CD4-positive, alpha-beta T cell (primary cell): ENCODE measurements at places on chromosomes 6 and 20. TPM values are rescaled to one million over a fixed set of nuclear protein-coding genes. Genes with fewer than 3 reads are reported as not detected.

DNA sequence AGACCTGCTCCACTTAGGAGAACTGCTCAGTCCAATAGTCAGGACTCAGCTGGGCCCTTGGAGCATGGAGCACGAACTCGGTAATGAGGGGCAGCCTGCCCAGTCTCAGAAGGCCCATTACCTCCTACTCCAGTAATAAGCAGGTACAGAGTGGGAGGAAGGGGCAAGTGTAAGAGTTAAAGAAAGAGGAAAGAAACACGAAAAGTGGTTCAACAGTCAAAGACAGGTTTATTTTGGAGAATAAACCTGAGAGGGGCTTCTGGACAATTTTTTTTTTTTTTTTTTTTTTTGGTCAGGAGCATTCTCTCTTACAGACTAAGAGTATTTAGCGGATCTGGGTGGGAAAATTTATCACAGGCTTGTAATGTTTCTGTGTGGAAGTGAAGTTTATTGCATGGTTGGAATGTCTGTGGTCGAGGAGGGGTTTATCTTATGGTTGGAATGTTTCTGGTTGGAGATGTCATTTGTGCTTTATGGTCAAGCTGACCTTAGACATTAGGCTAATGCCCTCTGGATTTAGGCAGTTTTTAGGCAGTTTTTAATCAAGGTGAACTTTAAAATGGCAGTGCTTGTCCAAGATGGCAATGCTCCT is 340.1 kb downstream of the BCKDHB start:
- no peaks in the 10 kb centered on the region for H3K27me3 ChIP-seq
- H3K4me1 ChIP-seq, result no peaks in the 10 kb centered on the region
- no peak overlapping the region for H3K27ac ChIP-seq
- no peak overlapping the region for H3K4me3 ChIP-seq

DNA sequence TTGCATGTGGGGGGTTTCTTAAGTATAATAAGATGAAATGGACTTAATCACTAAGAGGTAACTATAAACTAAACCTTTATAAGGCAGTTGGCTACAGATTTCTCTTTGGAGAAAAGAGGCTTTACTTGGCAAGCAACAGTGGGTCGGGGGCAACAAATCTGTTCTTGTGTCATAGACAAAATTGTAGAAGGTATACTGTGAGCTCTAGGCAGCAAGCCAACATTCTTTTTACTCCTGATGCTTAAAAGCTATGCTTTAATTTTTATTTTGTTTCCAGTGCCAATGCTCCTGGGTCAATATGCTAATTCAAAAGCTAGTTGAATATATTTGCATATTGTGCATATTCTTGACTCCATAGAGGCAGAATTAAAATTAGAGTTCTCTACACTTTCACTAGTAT is 495.4 kb downstream of the BTBD3 start:
- DNase-seq, result no peak
- H3K27me3 ChIP-seq, result no peaks in the 10 kb centered on the region
- H3K36me3 ChIP-seq, result no peaks in the 10 kb centered on the region
- no peaks in the 10 kb centered on the region for H3K4me1 ChIP-seq
- no peak overlapping the region for H3K27ac ChIP-seq

The SLX4IP gene
- total RNA-seq, result 1.8 TPM

GRCh38 chr6:2658788-2659187 is 91.9 kb downstream of the MYLK4 start:
- no peaks in the 10 kb centered on the region for H3K27me3 ChIP-seq
- H3K4me3 ChIP-seq, result no peak overlapping the region
- DNase-seq, result no peak
- no peaks in the 10 kb centered on the region for H3K36me3 ChIP-seq
- no peaks in the 10 kb centered on the region for H3K4me1 ChIP-seq

DNA sequence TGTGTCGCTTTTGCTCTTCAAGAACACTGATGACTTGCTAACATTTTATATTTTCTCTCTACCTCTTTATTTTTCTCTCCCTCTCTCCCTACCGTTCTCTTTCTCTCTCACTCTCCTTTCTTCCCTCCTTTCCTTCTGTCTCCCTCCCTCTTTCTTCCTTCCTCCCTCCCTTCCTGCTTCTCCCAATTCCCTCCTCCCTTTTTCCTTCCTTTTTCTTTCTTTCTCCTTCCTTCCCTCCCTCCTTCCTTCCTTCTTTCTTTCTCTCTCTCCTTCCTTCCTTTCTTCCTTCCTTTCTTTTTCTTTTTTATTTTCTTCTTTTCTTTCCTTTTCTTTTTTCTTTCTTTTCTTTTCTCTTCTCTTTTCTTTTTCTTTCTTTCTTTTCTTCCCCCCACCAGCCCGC is 1066.1 kb downstream of the KIF16B start:
- H3K4me1 ChIP-seq, result no peaks in the 10 kb centered on the region
- no peaks in the 10 kb centered on the region for H3K27me3 ChIP-seq
- H3K4me3 ChIP-seq, result no peak overlapping the region
- DNase-seq, result no peak
- no peaks in the 10 kb centered on the region for H3K36me3 ChIP-seq
- H3K27ac ChIP-seq, result no peak overlapping the region

The SLC18B1 gene
- total RNA-seq, result 8.5 TPM

The DPM1 gene
- total RNA-seq, result 44.5 TPM

DNA sequence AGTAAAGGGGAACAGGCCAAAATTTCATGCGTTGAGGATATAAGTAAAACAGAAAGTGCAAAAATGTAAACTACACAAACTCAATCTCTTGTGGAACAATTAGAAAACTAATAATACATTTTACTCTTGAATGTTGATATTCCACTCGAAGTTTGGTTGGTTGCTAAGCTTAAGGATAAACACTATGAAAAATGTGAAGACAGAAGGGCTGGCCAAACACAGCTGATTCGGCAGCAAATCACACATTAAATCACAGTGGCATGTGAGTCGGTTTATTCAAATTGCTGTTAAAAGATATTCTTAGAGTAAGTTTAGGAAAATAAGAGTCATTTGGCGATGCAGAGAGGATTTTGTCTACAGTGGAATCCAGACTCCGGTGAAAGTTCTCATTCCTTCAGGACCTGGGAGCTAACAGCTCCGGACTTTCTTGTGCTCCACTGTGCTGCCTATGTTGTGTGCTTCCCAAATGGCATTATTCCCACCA is 1.4 kb upstream of the EPM2A start:
- H3K4me3 ChIP-seq, result no peak overlapping the region
- H3K36me3 ChIP-seq, result no peaks in the 10 kb centered on the region
- H3K4me1 ChIP-seq, result no peaks in the 10 kb centered on the region
- H3K27me3 ChIP-seq, result no peaks in the 10 kb centered on the region
- H3K27ac ChIP-seq, result no peak overlapping the region

- DNase-seq, result no peak
- peaks cover 11% of the 10 kb centered on the region for H3K36me3 ChIP-seq
- no peak overlapping the region for H3K27ac ChIP-seq
Observed at GRCh38 chr6:143139239-143139784, 78.6 kb downstream of the AIG1 start.

- no peaks in the 10 kb centered on the region for H3K27me3 ChIP-seq
- no peak overlapping the region for H3K4me3 ChIP-seq
- H3K4me1 ChIP-seq, result peaks cover 6% of the 10 kb centered on the region
- no peak overlapping the region for H3K27ac ChIP-seq
- no peak for DNase-seq
Observed at GRCh38 chr6:111583986-111584385, 21.7 kb downstream of the TRAF3IP2 start.

DNA sequence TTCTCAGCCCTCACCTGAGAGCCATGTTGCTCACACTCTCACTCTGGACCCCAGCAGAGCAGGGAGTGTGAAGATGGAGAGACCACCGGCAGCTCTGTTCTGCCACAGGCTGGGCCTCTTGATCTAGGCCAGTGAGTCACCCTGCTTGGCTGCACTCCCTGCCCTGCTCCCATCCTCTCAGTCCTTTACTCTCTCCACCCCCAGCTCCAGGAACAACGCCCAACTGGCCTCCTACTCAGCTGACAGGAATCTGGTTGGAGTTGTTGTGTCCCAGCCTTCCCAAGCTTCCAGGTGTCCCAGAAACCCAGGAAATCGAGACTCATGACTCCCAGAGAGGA is at the start of gene PSORS1C1:
Gene PSORS1C1 (plus strand): TSS at position 260 of the 338 bp plus-strand sequence. CDS start 14,833 bp downstream, outside the sequence.
- H3K27me3 ChIP-seq, result no peaks in the 10 kb centered on the region
- no peak within 1 kb of the TSS for H3K27ac ChIP-seq
- no peak for DNase-seq
- no peaks in the 10 kb centered on the region for H3K36me3 ChIP-seq
- H3K4me1 ChIP-seq, result peaks cover 9% of the 10 kb centered on the region

DNA sequence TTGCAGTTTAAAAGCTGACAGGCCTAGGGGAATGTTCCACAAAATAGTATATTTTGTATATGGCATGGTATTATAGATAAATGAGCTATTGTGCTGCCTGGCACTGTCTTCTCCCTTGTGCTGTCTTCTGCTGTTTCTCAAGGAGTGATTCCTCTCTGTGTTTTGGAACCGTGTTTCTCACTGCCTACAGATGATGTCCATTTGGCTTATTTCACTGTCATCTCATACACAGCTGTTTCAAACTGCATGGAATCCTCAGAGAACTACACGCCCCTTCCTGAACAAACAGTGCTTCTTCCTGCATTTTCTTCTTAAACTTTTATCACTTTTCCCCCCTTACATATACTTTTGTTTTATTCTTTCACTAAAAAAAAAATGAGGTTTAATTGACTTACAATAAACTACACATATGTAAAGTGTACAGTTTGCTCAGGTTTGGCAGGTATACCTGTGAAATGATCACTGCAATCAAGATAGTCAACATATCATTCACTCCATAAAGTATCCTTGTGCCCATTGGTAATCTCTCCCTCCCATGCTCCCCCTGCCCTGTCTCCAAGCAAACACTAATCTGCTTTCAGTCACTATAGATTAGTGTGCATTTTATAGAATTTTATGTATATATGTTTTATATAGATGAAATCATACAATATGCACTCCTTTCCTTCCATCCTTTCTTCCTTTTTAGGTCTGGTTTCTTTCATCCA is 43.0 kb downstream of the CBFA2T2 start:
- peaks cover 3% of the 10 kb centered on the region for H3K4me1 ChIP-seq
- DNase-seq, result no peak
- H3K4me3 ChIP-seq, result no peak overlapping the region
- H3K27ac ChIP-seq, result no peak overlapping the region
- no peaks in the 10 kb centered on the region for H3K27me3 ChIP-seq
- peaks cover 2% of the 10 kb centered on the region for H3K36me3 ChIP-seq

DNA sequence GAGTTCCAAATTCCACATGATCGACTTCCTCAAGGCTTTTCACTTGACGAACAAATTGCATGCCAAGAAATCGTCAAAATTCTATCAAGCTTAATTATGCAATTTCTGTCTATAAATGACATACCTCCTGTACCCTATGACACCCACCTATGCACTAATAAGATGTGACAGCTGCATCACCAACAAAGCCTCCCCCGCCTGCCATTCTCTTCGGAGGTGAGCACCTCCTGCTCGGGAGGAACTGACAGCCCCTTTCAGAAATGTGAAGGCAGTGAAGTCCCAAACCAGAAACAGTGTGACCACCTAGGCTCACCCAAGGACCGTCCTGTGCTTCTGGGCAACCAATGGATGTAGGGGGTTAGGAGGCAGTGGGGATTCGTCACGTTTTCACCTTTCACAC is 37.1 kb downstream of the GPR6 start:
- H3K27me3 ChIP-seq, result no peaks in the 10 kb centered on the region
- DNase-seq, result no peak
- H3K36me3 ChIP-seq, result no peaks in the 10 kb centered on the region
- H3K27ac ChIP-seq, result no peak overlapping the region
- no peaks in the 10 kb centered on the region for H3K4me1 ChIP-seq

GRCh38 chr6:108655806-108656651 is 95.3 kb downstream of the FOXO3 start:
- no peak overlapping the region for H3K27ac ChIP-seq
- peaks cover 17% of the 10 kb centered on the region for H3K4me1 ChIP-seq
- H3K27me3 ChIP-seq, result no peaks in the 10 kb centered on the region
- H3K36me3 ChIP-seq, result no peaks in the 10 kb centered on the region
- H3K4me3 ChIP-seq, result no peak overlapping the region

GRCh38 chr6:109045493-109045892 is 49.2 kb downstream of the SESN1 start:
- H3K4me1 ChIP-seq, result peaks cover 10% of the 10 kb centered on the region
- no peaks in the 10 kb centered on the region for H3K27me3 ChIP-seq
- H3K27ac ChIP-seq, result no peak overlapping the region

DNA sequence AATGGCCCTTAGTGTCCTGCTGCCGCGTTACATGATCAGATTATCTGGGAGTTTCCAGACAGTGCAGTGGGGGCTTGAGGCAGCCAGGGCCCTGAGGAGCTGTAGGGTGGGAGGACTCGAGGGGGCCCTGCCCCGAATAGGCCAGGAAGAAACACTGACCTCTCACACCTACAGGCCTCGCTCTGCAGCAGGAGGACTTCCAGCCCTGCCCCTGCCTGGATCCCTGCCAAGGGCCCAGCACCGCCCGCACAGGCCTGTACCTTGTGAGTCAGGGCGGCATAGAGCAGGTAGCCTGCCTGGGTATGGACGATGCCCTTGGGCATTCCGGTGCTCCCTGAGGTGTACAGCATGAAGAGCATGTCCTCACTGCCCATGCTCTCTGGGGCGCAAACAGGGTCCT is 30.1 kb upstream of the APMAP start:
- DNase-seq, result no peak
- no peaks in the 10 kb centered on the region for H3K27me3 ChIP-seq
- H3K27ac ChIP-seq, result no peak overlapping the region
- H3K4me3 ChIP-seq, result no peak overlapping the region
- peaks cover 6% of the 10 kb centered on the region for H3K4me1 ChIP-seq

- no peak overlapping the region for H3K4me3 ChIP-seq
- no peak overlapping the region for H3K27ac ChIP-seq
- no peaks in the 10 kb centered on the region for H3K36me3 ChIP-seq
- H3K27me3 ChIP-seq, result no peaks in the 10 kb centered on the region
- no peak for DNase-seq
- H3K4me1 ChIP-seq, result no peaks in the 10 kb centered on the region
Observed at GRCh38 chr6:23591761-23592160, 534.3 kb upstream of the NRSN1 start.

DNA sequence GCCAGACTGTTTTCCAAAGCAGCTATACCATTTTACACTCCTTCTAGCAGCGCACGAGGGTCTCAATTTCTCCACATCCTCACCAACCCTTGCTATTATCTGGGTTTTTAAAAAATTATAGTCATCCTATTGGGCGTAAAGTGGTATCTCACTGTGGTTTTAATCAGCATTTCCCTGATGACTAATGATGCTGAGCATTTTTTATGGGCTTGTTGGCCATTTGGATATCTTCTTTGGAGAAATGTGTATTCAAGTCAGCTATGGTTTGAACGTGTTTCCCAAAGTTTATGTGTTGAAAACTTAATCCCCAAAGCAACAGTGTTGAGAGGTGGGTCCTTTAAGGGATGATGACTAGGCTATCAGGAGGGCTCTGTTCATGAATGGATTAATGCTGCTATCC is 6.7 kb downstream of the MCUR1 start:
- peaks cover 10% of the 10 kb centered on the region for H3K36me3 ChIP-seq
- DNase-seq, result no peak
- H3K4me3 ChIP-seq, result no peak overlapping the region

The THBS2 gene
- not detected for total RNA-seq
